CD4-positive, alpha-beta T cell treated with Interleukin-21 for 1 hour (primary cell): ENCODE measurements at places on chromosomes 7 and 10.

- DNase-seq = no peak
Measured at GRCh38 chr7:98834949-98835348, 34.9 kb downstream of the TMEM130 start.

DNA sequence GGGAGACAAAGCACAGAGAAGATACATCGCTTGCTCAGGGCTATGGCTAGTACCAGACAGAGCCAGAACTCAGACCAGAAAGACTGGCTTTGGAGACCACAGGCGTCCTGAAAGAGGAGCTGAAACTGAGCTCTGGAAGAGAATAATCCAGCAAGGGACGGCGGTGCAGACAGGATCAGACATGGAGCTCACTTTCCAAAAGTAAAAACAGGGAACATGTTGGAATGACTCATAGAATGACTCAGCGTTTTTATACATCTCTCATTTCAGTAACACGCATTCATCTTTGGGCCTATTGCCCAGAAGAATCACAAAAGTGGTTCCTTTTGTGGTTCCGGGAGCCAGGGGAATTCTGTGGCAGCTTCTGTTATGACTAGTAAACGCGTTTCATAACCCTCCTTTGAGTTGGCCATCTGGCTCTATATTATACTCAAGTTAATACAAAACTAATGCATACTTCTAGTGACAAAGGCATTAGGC is 37.2 kb downstream of the PLEKHS1 start:
- DNase-seq = no peak

- DNase-seq = no peak
Measured at GRCh38 chr7:126533715-126534114, 719.0 kb downstream of the GRM8 start.

DNA sequence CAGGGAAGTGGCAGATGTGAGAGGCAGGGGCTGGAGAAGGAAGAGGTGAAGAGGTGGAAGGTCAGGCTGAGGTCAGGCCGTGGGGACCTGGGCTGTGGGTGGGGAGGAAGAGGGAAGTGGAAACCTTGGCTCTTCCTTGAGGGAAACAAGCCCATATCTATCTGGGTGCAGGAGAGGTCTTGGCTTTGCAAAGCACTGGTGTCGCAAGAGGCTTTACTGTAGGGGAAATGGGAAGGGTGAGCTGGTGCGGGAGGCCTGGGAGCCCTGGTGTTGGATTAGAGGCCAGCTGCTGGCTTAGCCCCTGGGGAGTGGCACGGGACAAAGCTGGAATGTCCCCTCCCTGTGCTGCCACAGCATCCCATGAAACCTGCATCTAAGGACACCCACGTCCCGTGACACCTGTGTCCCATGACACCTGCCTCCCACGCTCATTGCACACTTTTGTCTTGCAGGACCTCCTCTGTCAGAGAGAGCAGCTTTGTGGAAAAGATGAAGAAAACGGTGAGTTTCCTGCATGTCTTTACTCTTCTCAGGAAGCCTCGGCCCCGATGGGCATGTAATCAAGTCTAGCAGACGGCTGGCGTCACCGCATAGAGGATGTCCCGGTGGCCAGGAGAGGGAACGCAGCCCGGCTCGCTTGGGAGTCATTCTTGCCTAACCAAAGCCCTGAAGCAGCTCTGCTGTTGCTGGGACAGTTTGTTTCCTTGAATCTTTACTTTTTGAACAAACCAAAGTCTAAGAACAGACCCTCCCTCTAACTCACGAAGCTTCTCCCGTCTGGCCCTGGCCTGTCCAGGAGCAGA is 22.2 kb downstream of the TMEM120A start:
- DNase-seq = no peak

DNA sequence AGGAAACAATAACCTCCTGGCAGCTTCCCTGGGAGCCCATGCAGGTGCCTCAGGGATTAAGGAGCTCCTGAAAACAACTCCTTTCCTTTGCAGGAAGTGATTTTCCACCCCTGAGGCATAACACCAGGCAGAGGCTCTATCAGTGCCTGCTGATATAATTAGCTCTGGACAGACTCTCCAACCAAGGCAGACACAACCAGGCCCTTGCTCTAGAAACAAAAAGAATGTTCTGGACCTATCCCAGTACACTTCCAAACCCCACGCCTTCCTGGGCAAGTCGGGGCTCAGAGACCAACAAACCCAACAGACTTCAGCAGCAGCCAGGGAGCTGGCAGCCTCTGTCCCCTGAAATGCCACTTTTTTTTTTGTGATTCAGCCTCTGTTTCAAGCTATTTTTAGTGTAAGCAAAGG is 247.1 kb downstream of the KCNMA1 start:
- DNase-seq = no peak

GRCh38 chr10:19728964-19729363 is 87.3 kb upstream of the PLXDC2 start:
- DNase-seq = no peak

- DNase-seq = no peak
Measured at GRCh38 chr10:60021361-60021760, 115.0 kb upstream of the CCDC6 start.

DNA sequence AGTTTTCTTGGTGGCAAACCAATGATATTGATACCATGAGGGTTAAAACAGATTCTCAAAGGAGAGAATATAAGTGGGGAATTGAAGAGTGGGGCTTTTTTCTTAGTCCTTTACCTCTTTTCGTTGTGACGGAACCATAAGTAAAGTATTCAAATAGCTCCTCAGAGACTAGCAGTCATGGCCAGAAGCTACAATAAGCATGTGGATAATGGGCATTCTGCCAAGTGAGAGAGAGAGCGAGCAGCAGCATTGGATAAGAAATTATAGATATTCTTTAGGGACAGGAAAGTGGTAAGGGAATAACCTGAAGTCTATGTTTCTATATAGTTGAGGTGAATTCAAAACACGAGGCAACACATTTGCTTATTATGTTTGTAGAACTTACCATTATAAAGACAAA is 235.1 kb downstream of the SEMA3E start:
- DNase-seq = no peak
